ENCODE measurements at places on chromosomes 6 and 20.

DNA sequence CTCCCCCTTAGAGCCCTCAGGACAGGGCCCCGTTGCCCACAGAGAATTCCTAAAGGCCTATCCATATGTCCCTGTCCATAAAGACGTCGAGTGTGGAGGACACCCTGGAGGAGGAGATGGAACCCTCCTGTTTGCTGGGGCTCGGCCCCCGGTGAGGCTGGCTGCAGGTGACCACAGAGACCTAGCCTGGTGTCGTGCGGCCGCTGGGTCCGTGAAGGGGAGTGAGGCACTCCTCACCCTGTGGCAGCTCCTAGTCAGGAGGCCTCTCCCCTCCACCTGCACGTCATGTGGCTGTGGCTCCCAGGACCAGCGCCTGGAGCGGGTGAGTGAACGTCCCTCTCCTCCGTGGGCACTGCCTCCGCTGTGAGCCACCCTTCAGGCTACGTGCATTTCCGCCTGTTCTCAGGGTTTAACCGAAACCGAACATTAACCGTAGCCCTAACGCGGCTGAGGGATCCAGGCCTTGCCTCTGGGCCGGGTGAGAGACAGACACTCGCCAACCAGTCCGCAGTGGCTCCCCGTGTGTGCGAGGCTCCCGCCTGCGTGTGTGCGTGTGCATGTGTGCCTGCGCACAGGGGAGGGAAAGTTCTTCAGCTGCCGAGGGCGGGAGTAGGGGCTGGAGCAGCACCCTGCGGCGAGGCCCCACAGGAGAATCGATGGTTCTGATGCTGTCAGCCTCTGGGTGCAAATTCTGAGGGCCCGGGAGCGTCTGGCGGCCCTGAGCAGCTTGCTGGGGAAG lies 5.9 kb upstream of the TCEA2 start:
- no peak for DNase-seq

DNA sequence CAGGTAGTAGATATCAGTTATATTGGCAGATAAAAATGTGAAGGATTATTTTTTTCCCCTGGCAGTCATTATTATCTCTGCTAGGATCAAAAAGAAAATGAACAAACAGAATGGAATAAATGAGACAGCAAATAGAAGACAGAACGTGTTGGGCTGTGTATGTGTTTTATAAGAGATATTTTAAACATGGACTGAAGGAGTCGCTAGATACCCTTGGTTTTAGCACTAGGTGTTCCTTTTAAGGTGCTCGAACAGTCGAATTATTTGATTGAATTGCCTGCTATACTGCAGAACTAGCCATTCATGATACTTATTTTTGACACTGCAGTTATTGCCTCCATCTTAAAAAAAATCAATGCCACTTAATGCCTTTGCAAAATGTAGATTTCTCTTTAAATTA lies 3.7 kb downstream of the GRIK2 start:
- DNase-seq = no peak

- no peak for DNase-seq
Observed at GRCh38 chr20:17345321-17345720, 118.5 kb downstream of the PCSK2 start.

DNA sequence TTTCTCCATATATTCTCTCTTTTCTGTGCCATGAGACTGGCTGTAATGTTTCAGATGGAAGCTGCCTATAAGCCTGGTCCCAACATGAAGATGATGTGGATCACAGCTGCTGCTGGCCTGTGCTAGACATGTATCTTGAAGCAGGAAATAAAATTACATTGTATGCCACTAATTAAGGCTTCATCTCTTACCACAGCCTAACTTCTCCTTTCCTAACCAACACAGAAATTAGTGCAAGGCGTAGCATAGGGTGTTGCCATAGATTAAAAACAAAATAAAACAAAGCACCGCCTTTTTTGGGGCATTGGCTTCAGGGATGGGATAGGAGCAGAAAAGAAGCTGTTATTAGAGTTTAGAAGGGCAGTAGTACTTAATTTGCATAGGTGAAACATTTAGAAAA lies 4.7 kb upstream of the SLC17A4 start:
- DNase-seq = no peak

DNA sequence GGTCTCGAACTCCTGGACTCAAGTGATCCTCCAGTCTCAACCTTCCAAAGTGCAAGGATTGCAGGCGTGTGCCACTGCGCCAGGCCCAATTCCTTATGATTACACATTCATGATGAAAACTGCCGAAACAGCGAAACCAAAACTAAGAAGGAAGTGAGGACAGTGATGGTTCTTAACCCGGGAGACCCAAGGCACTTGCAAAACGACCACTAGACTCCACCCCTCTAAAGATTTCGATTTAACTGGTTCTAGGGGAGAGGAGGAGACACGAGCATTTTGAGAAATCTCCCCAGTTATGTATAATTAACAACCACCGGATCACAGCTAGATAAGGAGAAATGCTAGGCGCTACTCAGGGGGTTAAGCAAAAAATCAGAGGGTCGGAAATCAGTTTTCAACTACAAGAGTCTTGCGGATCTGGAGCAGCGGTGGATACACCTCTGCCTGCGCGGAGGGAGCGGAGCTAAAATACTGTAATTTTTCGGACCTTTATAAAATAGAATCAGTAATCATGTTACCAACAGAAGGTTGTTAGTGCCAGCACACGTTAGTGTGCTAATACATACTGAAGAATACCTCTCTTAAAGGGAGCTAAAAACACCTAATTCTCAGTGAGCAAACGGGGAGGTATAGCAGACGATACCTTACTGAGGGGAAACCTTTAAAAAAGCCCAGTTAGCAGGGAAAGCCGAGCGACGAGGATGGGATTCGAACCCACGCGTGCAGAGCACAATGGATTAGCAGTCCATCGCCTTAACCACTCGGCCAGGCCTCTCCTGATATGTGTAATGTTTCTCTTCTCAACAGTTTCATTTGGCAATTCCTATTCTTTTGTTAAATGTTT lies 60.0 kb upstream of the BTN3A2 start:
- DNase-seq = peak; percentile 72

DNA sequence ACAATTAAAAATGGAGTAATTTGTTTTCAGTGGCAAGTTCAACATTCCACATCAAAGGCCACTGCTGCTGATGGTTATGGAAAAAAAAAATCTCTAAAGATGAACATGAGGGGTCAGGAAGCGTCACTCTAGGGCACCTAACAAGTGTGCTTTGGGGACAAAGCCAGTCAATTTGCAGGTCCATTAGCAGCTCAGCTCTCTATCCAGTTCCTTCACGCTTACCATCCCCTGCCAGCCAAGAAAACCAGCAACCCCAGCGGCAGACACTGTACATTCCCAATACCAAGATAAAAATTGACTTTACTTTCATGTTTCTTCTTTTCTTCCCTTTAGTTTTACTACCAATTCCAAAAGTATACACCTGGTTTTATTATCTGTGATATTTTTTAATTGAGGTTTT lies 10.1 kb downstream of the RFX6 start:
- no peak for DNase-seq

- no peak for DNase-seq
Observed at GRCh38 chr6:168293636-168294530, 25.7 kb downstream of the DACT2 start.

GRCh38 chr20:56212091-56212490 lies 36.4 kb upstream of the MC3R start:
- no peak for DNase-seq

GRCh38 chr20:47719211-47719610 lies 66.1 kb downstream of the SULF2 start:
- no peak for DNase-seq

Measured in muscle of arm (tissue), 14 donors.